Fibroblast of skin of left biceps (primary cell): ENCODE measurements at places on chromosomes 12 and 14.

GRCh38 chr14:85535991-85536832 lies 6.3 kb downstream of the FLRT2 start:
- DNase-seq = no peak

GRCh38 chr12:122895320-122895703 lies 612 bp downstream of the VPS37B start:
- no peak for DNase-seq

- no peak for DNase-seq
These were observed 37.1 kb downstream of the CYP46A1 start for GRCh38 chr14:99720941-99721791.

DNA sequence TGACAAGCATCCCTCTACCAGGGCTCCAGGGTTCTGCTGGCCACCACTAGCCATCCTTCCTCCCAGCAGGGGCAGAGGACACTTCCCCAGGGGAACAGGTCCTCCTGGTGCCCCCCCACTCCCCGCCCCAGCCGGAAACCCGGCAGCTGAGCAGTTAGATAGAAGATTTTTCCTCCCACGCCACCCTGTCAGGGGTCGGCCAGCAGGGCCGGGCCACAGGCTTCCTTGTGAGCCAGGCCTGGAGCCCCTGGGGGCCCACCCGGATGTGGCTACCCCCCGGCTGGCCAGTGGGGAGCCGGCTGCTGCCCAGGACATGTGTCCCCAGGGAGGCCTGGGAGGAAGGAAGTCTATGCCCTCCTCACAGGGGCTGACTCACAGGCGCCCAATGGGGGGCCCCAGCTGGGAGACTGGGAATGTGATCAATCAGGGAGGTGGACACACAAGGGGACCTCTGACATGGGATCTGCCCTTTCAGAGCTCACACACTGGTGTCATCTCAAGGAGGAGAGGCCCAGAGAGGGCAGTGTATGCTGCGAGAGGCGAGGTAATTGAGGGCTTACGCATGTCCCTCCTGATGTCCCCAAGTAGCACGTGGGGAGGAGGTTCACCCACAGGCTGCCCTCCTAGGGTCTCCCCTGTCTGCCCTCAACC lies 4.2 kb downstream of the SH2B3 start:
- peak; percentile 24 for DNase-seq
